Activated CD8-positive, alpha-beta memory T cell treated with anti-CD3 and anti-CD28 coated beads for 36 hours (primary cell): ENCODE measurements at places on chromosomes 2 and 18. TPM values are rescaled to one million over a fixed set of nuclear protein-coding genes. Genes with fewer than 3 reads are reported as not detected.

Gene SERPINB11
- total RNA-seq = not detected

Gene SULT1C2
- total RNA-seq = not detected

Gene MC5R
- total RNA-seq = not detected

Gene CD226
- total RNA-seq = 186 TPM

Gene ITPRIPL1
- 59.8 TPM for total RNA-seq

Gene IWS1
- 52.5 TPM for total RNA-seq

Gene LCLAT1
- 34.7 TPM for total RNA-seq

Gene ICA1L
- 6.6 TPM for total RNA-seq

Gene ANKRD36
- total RNA-seq = 21.4 TPM

Gene ZNG1B
- 40.3 TPM for total RNA-seq

Gene RGPD3
- total RNA-seq = not detected

Gene SMCHD1
- 98.6 TPM for total RNA-seq

Gene PRKAG3
- total RNA-seq = not detected

Gene BCL2
- 75.7 TPM for total RNA-seq

Gene FHOD3
- total RNA-seq = not detected

Gene SLC16A14
- 0.84 TPM for total RNA-seq

Gene WNT6
- total RNA-seq = 0.13 TPM

Gene IL1A
- total RNA-seq = 3.9 TPM

Gene ANKRD23
- total RNA-seq = 4.9 TPM
